ENCODE measurements at places on chromosomes 1 and 21.

DNA sequence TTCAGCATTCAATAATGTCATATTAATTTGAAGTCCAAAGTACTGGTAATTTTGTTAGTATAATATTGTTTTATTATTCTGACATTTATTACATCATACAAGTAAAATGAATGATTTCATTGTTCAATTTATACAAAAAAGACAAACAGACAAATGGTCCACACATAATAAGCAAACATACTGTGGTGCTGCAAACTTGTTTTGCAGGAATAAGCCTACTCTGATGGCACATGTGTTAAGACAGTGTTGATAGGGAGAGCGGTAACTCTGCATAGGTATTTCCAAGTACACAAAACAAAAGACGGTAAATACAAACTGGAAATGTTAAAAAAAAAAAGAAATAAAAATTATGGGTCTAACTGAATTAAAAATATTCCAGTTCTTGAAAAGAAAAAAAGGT lies 59.7 kb upstream of the DPYD start:
- DNase-seq = no peak

DNA sequence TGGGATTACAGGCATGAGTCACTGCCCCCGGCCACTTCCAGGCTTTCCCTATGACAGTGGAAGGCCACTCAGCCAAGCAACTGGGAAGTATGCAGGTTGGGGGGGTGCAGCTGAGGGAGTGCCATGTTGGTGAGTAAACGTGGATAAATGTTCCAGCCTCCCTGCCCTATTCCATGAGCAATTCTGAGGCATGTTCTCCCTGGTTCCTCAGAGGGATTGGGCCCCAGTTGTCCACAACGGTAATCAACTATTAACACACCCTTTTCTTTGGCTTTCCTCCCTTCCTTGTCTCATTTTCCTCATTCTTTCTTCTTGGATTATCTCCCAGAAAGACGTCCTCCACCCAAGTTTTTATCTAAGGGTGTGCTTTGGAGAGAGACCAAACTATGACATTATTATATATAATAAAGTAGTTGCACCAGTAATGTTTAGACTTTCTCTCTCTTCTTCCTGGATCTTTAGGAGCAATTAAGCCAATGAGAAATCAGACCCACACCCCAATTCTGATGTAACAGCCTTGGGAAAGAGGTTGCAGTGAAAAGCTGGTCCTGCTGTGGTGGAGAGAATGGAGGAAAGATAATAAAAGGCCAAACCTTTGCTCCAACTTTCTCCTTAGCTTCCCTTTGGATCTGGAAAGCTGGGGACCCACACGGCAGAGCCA lies 6.8 kb upstream of the SLAMF9 start:
- DNase-seq = no peak

DNA sequence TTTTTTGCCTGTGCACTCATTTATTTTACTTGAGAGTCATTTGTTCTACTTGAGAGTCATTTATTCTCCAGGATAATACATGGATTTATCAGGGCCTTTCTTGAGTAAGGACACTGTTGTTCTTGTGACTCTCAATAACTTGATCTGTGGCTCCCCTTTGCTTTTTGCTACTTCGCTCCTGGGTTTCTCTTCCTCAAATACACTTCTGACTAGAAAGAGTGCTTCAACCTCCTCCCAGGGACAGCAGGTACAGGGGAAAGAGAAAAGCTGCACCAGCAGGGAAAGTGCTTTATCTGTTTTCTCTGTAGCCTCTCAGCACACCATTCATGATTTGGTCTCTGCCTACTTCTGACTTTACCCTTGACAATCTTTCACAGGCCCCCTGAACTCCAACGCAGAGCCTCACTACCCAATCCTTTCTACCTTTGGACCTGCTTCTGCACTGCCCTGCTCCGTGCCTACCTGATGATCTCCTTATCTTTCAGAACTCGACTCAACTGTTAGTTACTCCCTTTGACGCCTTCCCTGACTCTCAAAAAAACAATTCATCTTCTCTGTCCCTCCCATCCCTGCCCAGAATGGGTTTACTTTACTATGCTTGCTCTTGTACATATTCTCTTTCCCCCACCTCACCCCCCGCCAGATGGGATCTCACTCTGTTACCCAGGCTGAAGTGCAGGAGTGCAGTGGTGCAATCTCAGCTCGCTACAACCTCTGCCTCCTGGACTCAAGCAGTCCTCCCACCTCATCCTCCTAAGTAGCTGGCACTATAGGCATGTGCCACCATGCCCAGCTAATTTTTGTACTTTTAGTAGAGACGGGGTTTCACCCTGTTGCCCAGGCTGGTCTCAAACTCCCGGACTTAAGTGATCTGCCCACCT lies 15.6 kb upstream of the PIGM start:
- DNase-seq = no peak

DNA sequence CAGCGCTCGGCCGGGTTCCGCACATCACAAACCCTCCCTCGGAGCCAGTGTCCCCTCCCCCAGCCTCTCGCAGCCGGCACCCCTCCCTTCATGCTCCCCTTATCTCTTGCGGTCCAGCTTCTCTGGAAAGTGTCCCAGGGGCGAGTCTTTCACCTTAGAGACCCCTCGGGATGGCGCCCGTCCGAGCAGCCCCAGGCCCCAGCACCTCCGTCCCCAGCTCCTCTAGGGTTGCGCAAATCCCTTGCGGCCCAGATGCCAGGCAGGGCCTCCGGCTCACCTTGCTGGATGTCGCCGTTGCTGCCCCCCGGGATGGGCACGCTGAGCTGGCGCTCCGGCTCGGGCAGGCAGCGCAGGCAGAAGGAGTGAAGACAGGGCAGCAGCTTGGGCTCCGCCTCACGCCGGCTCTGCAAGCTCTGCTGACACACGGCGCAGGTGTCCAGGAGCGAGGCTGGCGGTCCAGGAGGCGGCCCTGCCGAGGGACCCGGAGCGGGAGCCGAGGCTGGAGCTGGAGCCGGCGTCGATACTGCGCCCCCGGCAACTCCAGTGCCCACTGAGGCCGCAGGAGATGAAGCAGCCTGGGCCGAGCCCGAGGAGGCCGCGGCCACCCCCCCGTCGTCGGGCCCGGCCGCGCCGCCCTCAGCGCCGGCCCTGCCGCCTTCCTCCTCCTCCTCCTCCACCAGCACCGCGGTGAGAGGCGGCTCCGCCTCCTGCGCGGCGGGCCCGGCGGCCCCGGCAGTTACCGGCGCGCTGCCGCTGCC lies 550 bp downstream of the TRIM33 start:
- DNase-seq = peak; percentile 40

- no peak for DNase-seq
Measured at GRCh38 chr1:8496473-8496872, 178.6 kb downstream of the SLC45A1 start.

All from stimulated activated CD4-positive, alpha-beta T cell treated with anti-CD3 and anti-CD28 coated beads, Interleukin-4, amount 100 ng/mL, for 1 hour (primary cell).